Left forelimb (tissue), 1 donor: ENCODE measurements at places on chromosomes 7 and 10.

DNA sequence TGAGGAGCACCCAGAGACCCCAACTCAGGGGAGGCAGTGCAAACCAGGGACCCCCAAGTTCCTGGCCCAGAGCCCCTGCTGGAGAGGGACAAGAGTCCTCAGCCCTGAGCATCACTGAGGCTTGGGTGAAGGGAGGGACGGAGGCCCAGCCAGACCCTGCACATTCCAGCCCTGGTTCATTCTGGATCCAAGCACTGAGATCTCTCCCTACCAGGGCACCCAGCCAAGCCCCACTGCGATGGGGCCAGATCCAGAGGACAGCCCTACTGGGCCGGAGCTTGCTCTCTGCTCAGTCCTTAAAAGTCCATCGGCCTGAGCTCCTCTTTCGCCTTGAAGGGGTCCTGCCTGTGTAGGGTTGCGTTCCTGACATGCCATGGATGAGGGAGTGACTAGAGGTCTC, 40.5 kb upstream of the RABGEF1 start:
- DNase-seq: no peak

- no peak for DNase-seq
Observed at GRCh38 chr7:84256571-84256971, 62.0 kb upstream of the SEMA3A start.

DNA sequence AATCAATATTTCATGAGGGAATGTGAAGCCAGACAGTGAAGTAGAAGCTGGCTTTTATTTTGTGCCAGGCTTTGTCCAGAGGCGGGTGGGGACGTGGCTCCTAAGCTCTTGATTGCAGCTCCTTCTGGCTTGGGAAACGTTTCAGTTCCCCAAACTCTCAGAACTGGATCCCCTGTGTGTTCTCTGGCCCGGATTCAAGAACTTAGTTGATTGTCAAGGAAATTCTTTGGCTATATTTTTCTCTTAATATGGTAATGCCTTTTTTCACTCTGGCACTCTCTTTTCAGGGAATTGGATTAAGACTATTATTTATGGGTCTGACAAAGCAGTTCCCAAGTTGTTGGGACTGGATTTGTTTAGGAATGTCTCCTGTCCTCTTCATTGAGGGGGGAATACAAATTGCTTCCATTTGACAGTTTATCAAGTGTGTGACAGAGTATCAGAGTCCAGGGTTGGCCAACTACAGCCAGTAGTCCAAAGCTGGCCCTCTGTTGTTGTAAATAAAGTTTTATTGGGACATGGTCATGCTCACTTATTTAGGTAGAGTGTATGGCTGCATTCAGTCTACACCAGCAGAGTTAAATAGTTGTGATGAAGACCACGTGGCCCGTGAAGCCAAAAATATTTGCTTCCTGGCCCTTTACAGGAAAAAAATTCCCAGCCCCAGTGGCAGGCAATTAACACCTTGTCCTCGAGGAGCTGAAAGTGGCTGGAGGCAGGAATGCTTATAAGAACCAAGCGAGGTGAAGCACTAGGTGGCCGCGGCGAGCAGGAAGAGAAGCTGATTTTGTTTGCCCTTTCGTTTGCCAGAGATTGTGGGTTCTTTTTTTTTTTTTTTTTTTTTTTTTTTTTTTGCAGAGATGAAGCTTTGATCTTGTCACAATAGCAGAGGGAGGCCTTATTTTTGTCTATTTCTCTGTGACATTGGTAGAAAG, 34.3 kb downstream of the HTRA1 start:
- DNase-seq: no peak

- no peak for DNase-seq
Observed at GRCh38 chr10:80441831-80442230, 12.3 kb upstream of the TSPAN14 start.

- DNase-seq: no peak
Observed at GRCh38 chr7:121909716-121910345, 36.9 kb downstream of the PTPRZ1 start.

- DNase-seq: no peak
Observed at GRCh38 chr10:50260791-50261281, 9.5 kb upstream of the ASAH2 start.

DNA sequence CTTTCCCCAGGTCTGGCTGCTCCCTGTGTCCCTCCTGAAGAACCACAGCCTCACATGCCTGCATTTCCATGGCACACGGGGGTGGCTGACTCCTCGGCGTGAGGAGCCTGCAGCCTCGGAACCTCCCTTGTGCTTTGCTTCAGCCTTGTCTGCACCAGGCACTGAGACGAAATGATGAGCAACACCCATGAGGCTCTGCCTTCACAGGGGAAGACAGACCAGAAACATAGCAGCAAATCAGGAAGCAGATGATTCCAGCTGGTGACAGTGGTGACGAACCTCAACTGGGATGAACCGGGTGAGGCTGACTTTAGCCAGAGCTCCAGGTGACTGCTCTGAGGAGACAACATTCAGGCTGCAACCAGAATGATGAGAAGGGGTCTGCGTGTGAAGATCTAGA, 84.5 kb upstream of the SMNDC1 start:
- DNase-seq: no peak

DNA sequence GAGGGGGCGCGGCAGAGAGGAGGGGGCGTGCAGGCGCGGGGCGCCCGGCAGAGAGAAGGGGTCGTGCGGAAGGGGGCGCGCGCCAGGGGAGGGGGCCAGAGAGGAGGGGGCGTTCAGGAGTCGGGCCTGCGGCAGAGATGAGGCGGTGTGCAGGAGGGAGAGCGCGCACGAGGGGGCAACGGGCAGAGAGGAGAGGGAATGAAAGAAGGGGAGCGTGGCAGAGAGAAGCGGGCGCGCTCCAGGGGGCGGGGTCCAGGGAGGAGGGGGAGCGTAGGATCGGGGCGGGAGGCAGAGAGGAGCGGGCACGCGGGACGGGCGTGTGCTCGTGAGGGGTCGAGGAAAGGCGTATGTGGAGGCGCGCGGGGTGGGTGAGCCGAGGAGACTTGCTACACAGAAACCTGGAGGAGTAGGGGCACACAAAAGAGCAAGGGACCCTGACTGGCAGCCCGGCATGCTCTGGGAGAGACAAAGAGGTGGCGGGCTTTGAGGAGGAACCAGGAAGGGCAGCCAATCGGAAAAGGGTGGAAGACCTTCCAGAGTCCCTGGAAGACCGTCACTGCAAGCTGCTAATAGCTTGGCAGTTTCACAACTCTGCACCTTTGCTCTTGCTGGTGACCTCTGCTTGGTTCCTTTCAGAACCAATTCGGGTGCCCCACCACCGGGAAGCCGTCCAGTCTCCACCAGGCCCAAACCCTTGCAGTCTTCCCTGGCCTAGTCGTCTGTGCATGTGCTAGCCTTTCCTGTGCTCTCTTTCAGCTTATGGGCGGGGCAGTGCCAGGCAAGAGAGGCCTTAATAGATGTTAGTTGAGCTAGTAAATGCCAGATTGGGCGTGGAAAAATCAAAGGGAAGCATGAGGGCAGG, 639 bp downstream of the DYDC2 start:
- no peak for DNase-seq

- DNase-seq: no peak
Observed at GRCh38 chr10:88082806-88083596, 219.6 kb downstream of the PTEN start.

DNA sequence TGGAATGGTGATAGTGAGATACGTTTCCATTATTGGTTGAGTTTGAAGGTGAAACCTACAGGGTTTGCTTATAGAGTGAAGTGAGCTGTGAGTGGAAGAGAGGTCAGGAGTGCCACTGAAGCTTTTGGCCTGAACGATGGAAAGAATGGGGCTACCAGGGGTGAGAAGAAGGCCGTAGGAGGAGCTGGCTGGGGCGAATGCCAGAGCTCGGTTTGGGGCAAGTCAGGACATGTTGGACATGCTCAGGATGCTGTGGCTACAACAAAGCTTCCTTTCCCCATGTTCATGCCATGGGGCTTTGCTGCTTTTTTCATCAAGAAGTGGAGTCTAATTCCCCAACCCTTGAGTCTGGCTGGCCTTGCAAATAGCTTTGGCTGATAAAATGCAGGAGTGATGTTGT, 253.7 kb downstream of the GLRX3 start:
- peak; percentile 57 for DNase-seq

DNA sequence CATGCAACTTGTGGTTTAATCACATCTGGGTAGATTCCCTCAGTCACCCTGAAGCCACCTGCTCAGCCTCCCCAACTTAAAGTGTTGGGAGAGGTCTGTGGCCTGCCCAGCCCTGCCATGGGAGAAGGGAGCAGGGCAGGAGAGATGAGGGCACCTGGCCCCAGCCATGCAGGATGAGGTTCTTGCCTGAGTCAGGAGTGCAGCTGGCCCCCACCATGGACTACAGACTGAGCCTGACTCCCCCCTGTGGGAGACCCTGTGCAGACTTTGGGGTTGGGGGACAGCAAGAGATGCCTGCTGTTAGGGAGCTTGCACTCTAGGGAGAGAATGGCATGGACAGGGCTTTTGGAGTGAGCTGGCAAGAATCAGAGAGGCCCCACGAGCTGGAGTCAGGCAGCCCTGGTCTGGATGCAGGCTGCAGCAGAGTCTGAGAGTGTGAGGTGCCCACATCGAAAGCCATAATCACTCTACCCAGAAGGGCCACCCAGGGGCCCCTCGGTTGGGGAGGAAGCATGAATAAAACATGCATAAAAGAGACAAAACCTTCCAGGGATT, 34.7 kb upstream of the DPYSL4 start:
- no peak for DNase-seq

GRCh38 chr10:98266647-98267046, 1.3 kb downstream of the LOXL4 start:
- no peak for DNase-seq

- no peak for DNase-seq
Observed at GRCh38 chr10:49037187-49037586, 78.1 kb downstream of the VSTM4 start.

DNA sequence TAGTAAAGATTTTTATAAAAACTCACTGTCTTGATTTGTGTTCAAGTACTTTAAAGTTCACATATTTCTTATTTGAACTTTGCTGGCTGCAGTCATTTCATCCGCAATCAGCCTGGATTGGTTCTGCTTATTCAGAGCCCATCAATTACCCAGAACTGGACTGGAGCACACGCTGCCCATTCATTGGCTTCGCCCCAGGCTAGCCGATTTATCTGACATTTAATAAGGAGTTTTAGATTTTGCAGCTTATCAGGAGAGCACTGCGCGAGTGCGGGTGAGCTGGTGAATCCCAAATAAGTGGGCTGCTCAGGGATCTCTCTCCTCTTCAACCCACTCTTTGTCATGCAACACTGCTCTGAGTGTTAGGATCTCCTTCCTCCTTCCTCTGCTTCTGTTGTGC, 166.0 kb upstream of the GPR26 start:
- DNase-seq: no peak
